ENCODE measurements at places on chromosomes 3 and 15.

DNA sequence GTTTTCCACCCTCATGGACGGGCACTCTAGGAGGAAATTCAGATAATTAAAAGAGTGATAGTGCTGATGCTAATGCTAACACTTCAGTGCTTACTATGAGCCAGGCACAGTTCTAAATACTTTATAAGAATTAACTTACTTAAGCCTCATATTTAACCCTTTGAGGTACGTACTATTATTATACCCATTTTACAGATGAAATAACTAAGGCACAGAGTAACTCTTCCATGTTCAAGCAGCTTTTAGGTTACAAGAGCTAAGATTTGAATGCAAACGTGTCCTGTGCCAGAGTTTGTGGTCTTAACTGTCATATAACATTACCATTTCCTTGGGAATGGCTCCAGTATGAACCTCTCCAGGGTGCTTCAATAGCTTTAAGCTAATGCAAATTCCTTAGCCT, 114.7 kb upstream of the PRR23C start:
- DNase-seq = no peak

DNA sequence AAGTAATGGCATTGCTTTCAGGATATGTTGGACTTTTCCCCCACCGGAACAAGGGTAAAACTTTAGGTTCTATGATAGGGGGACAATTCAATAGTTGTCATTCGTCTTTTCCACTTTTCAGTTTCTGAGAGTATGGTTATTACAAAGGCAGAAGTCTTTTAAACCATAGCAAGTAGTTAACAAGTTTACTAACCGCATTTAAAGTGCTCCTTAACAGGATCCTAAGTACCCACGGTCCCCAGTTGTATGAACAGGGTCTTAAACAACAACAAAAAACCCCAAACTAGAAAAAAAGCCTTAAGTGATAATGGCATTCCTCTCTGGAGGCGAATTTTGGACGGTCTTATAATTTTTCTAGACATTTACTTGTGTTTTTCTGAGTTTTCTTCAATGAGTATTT, 831 bp downstream of the IFT57 start:
- no peak for DNase-seq

DNA sequence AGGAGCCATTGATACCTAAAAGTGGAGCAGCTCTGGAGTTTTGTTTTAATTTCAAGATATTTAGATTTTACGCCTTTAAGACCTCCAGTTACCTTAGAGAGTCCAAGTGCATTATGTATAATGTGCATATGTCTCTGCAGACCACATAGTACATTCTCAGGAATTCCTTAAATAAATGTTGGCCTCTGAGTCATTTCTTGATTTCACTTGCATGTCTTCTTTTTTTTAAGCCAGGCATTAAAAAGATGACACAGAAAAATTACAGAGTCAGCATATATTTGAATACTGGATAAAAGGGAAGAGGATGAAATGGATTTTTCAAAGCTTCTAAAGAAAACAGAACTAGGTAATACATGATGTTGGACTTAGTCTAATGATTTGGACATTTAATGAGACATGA, 125.2 kb downstream of the TMCO5A start:
- DNase-seq = no peak

- no peak for DNase-seq
Measured at GRCh38 chr15:51625236-51625635, 2.7 kb upstream of the DMXL2 start.

DNA sequence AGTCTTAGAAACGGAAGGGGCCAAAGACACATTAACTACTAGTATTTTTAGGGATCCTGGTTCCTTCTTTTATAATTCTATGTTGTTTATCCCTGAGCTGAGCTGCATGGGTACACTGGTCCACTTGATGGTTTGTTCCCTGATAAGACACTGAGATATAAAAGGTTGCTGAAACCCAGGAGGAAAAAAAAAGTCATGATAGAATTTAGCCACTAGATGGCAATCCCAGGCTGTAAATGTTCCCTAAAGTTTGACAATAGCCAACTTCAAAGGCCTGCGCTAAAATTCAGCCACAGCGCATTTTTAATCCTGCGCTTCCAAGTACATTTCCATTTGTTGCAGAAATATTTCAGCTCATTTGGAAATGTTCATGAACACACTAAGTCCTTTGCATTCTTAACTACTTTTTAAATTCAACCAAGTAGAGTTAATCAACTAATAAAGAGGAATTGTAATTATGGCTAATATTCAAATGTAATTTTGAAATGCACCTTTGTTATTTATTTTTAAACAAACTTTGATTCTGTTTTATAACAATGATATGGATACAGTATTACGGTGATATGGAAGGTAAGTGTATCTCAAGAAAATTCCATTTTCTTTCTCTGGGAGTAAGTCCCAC, 249.3 kb upstream of the FEZF2 start:
- no peak for DNase-seq

GRCh38 chr3:57910990-57911389, 97.2 kb upstream of the FLNB start:
- no peak for DNase-seq

DNA sequence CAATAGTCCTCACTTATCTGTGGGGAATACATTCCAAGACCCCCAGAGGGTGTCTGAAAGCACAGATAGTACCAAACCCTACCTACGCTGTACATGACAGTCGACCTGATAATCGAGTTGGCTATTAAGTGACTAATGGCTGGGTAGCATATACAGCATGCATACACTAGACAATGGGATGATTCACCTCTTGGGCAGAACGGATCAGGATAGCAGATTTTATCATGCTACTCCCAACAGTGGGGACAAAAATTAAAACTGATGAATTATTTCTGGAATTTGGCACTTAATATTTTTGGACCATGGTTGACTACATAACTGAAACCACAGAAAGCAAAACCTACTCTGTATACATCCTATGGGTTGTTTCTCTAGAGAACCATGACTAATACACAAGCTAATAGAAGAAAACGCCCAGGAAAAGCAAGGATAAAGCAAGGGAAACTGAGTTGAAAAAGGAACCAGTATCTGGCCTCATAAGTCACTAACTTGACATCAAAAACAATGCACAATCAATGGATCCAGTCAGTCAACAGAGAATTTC, 15.5 kb downstream of the ATG3 start:
- DNase-seq = no peak

DNA sequence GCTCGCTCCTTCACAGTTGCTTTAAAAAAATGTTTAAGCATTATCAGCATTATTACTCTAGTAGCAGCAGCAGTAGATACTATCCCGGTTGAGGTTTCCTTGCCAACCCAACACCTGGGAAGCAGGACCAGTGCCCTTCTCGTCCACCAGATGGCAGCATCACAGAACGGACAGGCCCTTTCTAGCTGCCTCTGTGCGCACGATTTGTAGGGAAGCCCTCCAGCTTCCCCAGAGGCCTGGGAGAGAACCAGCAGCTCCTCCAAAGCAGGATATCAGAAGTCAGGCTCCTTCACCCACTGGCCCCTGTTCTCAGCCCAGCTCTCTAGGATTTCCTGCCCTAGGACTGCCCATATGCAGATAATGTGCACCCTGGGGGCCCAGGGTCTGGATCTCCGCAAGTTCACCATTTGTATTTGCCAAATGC, 16.8 kb upstream of the ESYT3 start:
- DNase-seq = peak; percentile 94

- DNase-seq = no peak
Measured at GRCh38 chr3:119258915-119259314, 18.2 kb upstream of the B4GALT4 start.

- DNase-seq = no peak
Measured at GRCh38 chr3:189720736-189721417, 89.7 kb downstream of the TP63 start.

- no peak for DNase-seq
Measured at GRCh38 chr15:58387130-58387529, 44.7 kb upstream of the LIPC start.

DNA sequence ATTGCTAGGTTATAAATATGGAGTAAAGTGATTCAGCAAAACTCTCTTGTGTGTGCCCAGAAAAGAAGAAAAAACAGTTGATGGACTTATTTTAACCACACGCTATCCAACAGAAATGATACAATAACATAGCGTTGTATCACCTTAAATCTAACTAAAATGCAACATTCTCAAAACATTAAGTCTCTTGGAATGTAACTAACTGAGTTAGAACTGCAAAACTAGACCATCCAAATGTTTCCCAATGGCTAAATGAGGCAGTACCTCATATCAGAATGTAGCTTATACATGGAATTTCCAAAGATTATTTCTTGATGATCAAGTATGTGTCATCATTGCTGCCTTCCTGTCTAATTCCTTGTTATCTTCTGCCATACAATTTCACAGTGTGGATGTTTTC, 187.9 kb downstream of the CNTN3 start:
- no peak for DNase-seq

DNA sequence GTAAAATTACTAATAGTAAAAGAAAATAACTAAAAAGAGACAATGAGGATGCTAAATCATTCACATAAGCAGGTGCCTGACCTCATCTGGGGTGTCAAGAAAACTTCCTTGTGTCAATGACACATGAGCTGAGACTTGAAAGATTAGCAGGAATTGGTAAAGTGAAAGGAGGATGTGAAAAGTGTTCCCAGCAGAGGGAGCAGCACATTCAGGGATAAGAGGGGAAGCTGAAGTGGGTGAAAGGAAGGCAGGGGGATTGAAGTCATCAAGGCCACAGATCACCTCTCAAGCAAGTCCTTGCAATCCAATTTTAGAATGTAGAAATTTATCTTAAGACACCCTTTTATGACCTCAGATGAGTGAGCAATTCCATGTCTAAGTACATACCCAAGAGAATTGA, 60.2 kb upstream of the ACP3 start:
- DNase-seq = no peak

DNA sequence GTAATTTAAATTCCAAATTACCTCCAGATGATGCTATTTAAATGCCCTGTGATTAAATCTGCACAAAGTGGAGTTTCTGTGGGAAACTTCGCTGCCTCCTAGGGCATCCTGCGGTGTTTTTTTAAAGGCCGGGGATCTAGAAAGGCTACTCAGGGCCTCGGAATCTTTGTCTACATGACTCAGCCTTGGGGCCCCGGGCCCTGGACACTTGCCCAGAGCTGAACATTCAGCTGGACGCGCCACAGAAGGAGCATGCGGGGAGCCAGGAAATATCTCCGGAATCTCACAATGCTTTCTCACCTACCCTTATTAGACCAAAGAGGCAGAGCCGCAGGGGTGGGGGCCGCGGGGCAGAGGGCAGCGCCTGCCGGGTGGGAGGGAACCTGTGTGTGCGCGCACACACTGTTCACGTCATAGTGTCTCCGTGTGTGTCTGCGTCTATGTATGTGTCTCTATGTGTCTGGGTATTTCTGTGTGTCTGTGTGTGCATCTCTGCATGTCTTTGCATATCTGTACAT, 145.5 kb upstream of the TPM1 start:
- DNase-seq = peak; percentile 73

GRCh38 chr3:28890373-28890772, 390.5 kb upstream of the RBMS3 start:
- DNase-seq = no peak

DNA sequence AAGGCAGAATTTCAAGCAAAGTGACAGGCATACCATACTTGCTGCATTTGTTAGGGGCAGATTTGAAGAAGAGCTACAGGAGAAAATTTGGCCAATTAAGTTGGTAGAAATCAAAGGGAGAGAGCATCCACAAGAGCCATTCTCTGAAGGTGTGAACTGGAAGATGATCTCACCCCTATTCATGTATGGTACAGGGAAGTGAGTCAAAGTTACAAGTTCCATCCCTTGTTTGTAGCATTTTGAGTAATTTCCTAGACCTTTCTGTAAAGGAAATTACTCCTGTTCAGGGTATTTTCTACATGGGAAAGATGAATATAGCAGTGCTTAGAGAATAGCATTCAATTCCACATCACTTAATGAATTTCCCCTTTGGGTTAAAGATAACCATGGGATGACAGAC, 28.4 kb downstream of the TTC14 start:
- DNase-seq = no peak

- no peak for DNase-seq
Measured at GRCh38 chr3:31882895-31883294, 98.2 kb downstream of the OSBPL10 start.

DNA sequence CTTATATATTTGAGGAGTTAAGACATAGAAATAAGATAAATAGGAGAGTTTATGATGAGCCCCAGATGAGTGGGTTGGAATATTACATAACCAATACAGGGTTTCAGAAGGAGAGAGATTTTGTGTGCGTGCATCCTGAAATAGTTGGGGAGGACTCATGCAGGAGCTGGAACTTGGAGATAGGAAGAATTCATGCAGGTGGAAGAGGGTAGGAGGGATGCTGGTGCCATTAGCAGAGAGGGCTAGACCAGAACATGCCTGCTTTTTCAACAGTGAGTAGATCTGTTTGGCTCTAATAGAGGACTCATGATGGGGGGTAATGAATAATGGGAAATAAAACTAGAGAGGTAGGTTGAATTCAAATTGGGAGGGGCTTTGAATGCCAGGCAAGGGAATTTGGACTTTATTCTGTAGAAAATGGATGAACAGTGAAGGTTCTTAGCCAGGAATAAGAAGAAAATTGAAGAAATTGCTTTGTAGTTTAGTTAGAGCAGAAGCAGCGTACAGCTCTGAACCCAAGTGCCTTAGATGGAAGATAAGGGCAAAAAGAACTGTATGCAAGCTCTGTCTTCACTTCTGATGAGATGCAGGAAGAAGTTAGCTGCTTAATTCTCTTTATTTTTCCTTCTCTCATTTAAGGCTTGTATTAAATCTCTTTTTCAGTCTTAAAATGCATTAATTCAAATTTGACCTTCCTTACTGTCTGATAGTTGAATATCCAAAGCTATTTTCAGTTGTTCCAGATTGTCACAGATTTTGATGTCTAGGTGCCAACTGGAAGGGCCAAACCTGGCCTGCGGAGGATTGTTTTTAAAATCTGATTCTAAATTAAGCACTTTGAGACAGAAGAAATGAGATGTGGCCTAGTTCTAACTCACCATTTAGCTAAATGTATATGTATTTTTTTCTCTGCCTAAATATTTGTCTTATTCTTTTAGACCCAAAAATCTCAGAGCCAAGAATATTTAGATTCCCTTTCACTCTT, 86.3 kb downstream of the PPM1L start:
- no peak for DNase-seq

DNA sequence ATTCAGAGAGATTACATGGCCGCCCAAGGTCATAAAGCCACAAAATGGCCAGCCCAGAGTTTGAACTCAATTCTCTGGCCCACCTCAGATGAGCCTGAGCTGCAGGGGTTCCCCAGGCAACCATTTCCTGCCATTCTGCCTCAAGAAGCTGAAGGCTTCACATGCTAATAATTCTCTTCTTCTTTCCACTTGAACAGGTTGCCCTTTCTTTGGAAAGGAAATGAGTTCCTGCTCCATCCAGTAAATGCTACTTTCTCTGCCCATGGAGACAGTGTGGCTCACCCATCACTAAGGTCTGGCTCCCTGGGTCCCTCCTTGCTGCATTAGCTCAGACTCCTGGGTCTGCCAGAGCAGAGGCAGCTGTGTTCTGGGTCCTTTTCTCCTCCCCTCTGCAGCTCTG, 48.2 kb downstream of the TRIM42 start:
- DNase-seq = no peak

DNA sequence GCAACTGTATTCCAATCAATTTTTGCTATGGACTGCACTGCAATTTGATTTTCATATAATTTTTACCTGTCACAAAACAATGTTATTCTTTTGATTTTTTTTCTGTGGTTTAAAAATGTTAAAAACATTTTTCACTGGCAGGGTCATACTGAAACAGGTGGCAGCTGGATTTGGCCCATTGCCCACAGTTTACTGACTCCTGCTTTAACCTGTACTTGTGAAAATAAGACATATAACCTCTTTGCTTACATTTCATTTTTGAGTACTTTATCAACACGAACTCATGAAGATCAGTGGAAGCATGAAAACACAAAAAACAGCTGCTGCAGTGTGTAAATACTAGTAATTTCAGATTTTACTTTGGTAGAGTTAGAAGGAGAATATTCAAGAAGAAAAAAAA, 313.1 kb downstream of the WDR72 start:
- DNase-seq = no peak

Measured in lower leg skin (tissue), 4 donors.